ENCODE measurements at places on chromosomes 7 and 10. TPM values are rescaled to one million over a fixed set of nuclear protein-coding genes. Genes with fewer than 3 reads are reported as not detected.

Gene ANKRD30A
- 0.01 TPM for polyA plus RNA-seq

Gene GTPBP10
- 22.7 TPM for polyA plus RNA-seq

DNA sequence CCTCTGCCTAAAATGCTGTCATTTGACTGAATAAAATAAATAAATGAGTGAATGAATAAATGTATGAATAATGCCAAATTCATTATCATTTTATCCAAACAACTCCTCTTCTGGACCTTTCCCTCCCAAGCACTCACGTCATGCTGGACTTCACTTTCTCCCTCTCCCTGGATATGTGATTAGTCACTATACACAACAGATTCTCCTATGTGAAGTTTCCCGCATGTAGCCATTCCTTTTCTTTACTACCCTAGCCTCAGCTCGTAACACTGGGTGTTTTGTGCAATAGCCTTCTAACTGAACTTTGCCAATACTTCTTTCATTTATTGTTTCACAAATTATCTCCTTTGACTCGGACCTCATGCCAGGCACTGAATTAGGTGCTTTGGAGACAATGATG lies 87.6 kb upstream of the IL6 start:
- no peak overlapping the region for H3K27ac ChIP-seq
- no peaks in the 10 kb centered on the region for H3K36me3 ChIP-seq
- no peaks in the 10 kb centered on the region for H3K27me3 ChIP-seq
- H3K4me3 ChIP-seq: no peak overlapping the region

Gene SPDYE6
- polyA plus RNA-seq: 4.3 TPM

DNA sequence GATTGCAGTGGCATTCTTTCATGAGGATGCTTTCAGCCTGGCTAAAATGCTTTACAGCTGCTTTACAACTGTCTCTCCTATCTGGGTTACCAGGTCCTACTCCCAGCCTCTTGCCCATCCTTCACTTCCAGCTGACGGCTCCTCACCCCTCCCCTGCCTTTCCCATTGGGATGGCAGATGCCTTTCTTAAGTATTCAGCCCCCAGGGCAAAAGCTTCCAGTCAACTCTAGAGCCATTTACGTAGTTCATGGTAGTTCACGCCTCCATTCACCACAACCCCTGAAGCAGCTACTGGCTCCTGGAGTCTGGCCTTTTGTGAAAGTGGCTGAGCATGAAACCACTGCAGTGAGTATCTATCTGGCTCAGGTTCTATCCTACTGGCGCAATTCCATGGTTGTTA lies 17.2 kb upstream of the BMPER start:
- H3K27me3 ChIP-seq: peaks cover 3% of the 10 kb centered on the region
- DNase-seq: no peak
- no peaks in the 10 kb centered on the region for H3K36me3 ChIP-seq

GRCh38 chr7:68423356-68423755 lies 1174.9 kb upstream of the AUTS2 start:
- no peak overlapping the region for H3K27ac ChIP-seq
- H3K4me3 ChIP-seq: no peak overlapping the region
- H3K4me1 ChIP-seq: no peaks in the 10 kb centered on the region
- no peaks in the 10 kb centered on the region for H3K27me3 ChIP-seq
